ENCODE measurements at places on chromosomes 2 and 18. TPM values are rescaled to one million over a fixed set of nuclear protein-coding genes. Genes with fewer than 3 reads are reported as not detected.

- DNase-seq, result no peak
Observed at GRCh38 chr2:150051004-150051403, 436.5 kb downstream of the RND3 start.

Gene FBXO15
- total RNA-seq, result 0.31 TPM

DNA sequence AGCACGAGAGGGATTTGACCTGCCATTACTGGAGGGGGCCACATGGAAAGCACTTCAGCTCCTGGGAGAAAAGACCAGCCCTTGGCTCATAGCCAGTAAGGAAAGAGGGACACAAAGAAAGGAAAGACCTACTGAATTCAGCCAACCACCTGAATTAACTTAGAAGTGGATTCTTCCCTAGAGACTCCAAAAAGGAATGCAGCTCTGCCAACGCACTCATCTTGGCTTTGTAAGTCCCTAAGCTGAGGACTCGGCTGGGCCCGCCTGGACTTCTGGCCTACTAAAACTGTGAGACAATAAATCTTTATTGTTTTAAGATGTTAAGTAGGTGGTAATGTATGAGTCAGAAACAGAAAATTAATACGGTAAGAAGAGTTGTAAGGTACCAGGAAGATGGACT is 11.5 kb downstream of the ATF2 start:
- DNase-seq, result peak; percentile 19

DNA sequence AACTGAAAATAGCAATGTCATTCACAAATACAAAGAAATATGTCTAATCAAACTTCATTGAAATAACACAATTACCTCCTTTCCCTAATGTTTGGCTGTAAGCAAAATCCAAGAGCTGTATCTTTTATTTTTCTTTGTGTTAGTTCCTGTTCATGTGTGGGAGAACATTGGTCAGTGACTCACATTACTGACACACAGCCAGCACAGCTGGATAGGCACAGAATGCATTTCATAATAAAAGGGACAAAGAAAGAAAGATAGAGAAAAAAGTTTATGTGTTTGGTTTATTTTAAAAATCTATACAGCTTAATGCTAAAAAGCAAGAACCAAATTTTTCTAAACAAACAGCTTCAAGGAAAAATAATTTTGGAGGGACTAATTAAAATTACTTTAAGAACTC is 185.6 kb upstream of the COL3A1 start:
- DNase-seq, result peak; percentile 75

Data from A172 (cell line).